NCI-H524 treated with DMSO at 0.1 percent for 48 hours (cell line): ENCODE measurements at places on chromosomes 1 and 21.

DNA sequence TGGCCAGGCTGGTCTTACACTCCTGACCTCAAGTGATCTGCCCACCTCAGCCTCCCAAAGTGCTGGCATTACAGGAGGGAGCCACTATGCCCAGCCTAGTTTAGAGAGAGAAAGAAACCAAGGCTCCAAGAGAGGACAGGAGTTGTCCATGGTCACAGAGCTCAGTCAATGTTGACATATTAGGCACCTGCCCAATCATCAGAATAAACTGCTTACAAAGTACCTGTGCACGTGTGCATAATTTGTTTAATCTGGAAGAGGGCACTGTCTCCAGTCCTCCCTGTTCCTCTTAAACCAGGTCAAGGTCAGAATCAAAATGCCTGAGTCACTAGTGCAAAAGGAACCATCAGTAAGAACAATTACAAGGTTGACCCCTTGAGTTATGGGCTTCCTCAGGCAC lies 20.3 kb upstream of the MPZL1 start:
- DNase-seq, result no peak

- no peak for DNase-seq
Measured at GRCh38 chr21:39531840-39532239, 80.1 kb downstream of the SH3BGR start.

GRCh38 chr21:36980280-36981048 lies 14.0 kb upstream of the HLCS start:
- no peak for DNase-seq

DNA sequence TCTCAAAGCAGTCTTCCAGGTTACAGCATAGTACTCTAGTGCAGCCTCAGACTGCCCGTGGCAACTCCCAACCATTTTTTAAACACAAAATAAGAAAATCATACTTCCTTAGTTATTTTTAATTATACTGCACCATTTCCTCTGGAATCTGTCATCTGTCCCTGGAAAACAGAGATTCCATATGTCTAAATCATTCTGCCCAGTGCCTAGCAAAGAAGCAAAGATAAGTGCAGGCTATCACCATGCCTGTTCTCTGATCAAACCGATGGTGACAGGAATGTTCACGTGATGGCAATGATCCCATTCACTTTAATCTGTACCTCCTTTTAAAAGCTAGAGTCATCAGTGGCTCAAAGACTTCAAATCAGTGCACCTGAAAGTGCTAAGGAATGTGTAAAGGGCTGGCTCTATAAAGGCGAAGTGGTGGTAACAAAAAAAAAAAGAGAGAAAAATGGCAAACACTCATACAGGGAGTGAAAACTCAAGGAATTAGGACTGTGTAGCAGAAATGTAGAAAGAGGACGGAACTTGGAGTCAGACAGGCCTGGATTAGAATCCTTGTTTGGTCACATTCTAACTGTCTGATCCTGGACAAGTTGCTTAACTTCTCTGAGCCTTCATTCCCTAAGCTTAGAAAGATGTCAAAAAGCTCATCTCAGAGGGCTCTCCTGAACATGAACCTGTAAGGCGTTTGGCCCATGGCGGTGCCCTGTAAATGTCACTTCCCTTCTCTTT lies 9.9 kb upstream of the CCN1 start:
- DNase-seq, result no peak

- no peak for DNase-seq
Measured at GRCh38 chr1:231240883-231241735, at the start of gene GNPAT. Gene GNPAT, plus strand, starts transcription at chr1:231241212. Its CDS starts 167 bp downstream, at chr1:231241379.

DNA sequence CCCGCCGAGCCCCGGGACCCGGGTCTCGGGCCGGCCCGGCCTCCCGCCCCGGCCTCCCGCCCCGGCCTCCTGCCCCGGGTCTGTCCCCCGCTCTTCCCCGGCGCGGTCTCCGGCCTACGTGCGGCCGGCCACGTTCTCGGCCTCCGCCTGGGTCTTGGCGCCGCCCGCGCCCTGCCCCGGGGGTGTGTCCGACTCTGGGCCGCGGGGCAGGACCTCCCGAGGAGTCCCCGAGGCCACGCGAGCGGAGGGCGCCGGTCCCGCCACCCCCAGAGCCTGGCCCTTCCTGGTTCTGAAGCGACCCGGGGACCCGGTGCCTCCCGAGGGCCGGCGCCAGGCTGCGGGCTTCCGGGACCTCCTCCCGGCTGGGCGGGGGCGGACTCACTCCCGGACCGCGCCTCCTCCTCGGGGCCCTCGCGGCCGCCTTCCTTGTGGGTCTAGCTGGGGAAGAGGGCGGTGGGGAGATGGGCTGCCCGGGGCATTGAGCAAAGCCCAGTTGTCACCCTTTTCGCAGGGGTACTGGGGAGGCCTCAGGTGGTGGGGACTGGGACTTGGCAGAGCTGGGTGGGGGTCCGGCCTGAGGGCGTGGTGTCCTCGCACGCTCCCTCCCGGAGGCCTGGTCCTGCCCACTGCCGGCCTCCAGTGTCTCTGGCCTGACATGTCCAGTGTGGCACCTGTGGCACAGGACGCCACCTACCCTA lies 558 bp downstream of the PFKL start:
- no peak for DNase-seq

- DNase-seq, result no peak
Measured at GRCh38 chr1:10225573-10225972, 15.2 kb downstream of the KIF1B start.

DNA sequence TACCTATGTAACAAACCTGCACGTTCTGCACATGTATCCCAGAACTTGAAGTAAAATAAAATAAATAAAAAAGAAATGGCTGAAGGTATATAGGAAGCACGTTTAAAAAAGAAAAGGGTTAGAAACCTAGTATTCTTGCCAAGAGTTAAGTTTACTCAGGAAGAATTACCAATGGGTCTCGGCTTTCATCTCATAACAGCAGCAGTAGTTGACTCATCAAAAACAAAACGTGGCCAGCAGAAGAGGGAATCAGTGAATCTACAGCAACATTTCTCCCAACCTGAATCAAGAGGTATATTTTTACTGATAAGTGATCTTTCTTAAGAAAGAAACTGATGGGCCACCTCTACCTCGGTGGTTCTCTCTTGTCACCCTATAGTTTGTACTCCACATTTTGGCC lies 340.3 kb downstream of the BRINP2 start:
- DNase-seq, result no peak

DNA sequence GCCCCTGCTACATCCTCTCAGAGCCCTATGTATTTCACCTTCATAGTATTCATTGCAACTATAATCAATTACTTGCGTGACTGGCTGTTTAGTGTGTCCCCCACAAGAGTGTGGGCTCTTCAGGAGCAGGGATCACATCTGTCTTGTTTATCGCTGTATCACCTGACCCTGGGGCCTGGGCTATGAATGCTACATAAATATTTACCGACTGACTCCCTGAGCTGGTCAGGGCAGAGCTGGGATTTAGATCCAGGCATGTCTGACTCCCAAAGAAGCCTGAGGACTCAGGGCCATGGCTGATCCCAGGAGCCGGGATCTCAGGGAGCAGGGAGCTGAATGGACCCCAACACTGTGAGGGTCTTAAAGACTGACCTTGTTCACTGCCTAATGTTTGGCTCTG lies 49.7 kb downstream of the AHDC1 start:
- no peak for DNase-seq

GRCh38 chr21:32336711-32337110 lies 38.1 kb downstream of the MRAP start:
- DNase-seq, result peak; percentile 45

GRCh38 chr1:214552174-214552608 lies 789 bp upstream of the PTPN14 start:
- DNase-seq, result no peak

DNA sequence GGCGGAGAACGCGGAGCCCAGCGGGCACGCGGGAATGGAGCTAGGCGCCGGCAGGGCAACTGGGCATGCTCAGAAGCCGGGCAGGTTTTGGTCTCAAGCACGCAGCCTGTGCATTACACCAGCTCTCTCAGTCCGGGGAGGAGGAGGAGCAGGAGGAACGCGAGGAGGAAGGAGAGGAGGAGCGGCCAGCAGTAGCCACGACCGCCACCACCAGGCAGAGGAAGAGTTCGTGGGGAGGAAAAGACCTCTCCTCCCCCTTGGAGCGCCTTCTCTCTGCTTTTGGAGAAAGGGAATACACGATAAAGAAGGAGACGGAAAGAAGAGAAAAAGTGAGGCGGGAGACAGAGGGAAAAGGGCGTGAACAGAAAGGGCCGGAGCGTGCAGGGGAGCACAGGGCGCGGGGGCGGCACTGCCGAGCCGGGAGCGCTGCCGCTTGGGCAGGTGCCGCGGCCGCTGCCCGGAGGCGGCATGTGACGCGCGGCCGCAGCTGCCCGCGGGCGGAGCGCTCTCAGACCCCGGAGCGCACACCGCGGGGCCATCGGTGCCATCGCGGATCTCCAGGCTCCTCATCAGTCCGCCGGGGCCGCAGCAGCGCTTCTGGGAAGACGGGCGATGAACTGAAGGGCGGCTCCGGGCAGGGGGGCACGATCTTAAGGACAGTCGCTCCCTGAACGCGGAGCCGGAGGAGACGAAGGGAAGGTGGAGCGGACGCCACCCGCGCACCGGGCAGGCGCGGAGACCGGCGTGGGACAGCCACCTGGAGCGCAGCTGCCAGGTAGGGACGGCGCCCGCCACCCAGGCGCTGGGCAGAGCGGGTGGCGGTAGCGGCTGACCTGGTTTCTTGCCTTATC lies at the start of gene CHRM3:
CHRM3 (plus strand) TSS at position 116 of the 851 bp plus-strand sequence. CDS start 520,884 bp downstream, outside the sequence.
- DNase-seq, result no peak

DNA sequence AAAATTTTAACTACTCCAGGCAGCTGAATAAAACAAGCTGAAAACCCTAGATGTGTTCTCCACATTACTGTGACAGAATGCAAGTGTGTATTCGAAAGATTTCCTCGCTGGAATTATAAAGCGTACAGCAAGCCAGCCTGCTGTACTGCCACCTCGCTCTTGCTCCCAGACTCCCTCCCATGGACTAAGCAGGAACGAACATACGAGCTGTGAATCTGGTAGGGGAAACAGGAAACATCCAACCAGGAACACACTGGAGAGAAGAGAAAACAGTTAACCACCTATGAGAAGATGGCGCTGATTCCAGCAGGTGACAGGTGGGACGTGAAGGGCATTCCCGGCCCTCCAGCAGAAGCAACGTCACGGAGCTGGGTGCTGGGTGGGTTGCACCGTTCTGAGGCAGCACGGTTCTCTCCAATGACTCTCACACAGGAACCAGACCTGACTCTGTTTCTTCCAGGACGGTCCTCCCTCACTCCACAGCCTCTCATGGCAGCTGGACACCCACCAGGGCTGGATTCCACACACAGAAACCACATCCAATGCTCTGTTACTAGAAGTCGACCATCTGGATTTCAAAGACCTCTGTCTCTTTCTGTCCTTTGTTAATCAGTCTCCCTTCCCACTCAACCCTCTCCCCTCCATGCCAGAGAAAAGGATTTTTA lies 219.2 kb downstream of the RERE start:
- DNase-seq, result no peak

DNA sequence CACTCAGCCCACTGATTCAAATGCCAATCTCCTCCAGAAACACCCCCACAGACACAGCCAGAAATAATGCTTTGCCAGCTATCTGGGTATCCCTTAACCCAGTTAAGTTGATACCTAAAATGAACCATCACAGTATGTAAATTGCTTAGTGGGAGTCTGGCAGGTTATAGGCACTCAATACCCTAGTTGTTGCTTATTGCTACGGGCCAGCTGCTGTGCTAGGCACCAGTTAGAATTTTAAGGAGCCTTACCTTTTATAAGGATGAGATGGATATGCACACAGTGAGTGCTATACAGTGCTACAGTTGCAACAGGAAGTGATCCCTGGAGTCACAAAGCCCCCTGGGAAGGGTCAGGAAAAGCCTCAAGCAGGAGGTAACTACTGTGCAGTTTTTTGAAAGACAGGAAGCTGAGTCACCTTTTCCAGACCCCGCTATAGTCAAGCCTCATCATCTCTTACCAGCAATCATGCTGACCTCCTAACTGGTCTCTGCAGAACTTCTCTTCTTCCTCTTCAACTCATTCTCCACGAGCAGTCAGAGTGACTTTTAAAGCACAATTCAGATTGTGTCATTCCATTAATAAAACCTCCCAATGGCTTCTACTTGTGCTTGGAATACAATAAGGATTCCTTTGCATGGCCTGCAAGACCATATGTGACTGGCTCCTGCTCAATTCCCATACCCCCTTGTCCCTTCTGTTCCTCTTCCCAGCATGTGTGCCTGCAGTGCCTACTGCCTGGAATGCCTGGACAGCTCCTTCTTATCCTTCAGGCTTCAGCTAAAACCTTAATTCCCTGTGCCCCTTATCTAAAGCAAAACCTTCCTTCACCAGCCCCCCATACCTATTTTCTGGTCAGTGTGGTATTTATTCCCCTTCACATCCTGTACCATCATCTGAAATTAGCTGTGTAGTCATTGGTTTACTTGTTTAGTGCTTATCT lies 10.4 kb upstream of the TLR5 start:
- DNase-seq, result no peak

DNA sequence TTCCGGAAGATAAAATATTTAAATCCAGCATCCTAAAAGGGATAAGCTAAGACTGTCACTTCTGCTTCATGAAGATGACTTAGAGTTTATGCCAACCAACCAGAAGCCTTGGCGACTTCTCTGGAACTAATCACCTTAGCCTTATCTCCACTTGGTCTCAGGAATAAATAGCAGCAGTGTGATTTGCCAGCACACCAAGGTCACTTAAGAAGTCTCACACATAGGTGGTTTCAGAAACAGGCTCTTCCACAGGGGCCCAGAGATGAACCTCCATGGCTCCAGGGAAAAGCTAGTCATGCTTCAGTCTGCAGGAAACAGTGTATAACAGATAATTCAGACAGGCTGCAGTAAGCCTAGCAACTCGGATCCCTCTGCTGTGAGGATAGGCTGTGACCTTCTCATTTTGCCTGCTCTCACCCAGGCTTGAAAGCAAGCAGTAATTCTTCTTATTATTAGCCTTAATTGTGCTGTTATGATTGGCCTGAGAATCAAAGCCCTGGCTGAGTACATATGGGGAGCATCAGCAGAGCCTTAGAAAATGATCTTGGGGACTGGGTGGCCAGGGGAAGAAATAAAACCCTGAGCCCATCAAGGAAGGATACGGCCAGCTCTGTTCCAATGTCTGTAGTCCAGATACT lies 84.7 kb downstream of the WLS start:
- no peak for DNase-seq

DNA sequence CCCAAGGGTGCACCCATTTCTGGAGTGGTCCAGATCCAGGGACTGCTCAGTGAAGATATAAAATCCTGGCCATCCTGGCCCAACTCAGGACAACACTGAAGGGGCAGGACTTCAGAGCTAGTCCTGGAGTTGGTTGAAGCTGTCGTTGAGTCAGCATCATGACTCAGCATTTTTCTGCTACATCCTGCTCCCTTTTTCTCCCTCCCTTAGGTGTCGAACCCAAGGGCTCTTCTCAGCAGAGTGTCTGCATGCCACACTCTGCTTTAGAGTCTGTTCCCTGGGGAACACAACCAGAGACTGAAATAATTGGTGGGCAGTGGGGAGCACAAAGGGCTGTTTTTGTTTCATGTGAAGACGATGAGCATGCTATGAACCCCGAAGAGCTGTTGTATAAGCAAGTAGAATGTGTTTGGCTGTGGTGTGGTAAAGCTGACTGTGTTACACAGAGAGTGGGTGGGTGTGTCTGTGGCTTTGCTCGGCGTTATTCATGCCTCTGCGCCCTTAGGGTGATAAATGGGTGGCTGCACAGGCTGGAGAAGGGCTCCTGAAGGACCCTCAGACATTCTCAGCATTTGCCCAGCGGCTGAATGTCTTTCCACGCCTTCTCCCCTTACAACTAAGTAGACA lies 167.2 kb downstream of the CYYR1 start:
- no peak for DNase-seq

- DNase-seq, result no peak
Measured at GRCh38 chr21:16186742-16187141, 457.0 kb downstream of the USP25 start.

GRCh38 chr1:220176540-220176939 lies 82.6 kb downstream of the IARS2 start:
- DNase-seq, result no peak

GRCh38 chr1:218164930-218165700 lies 120.0 kb upstream of the RRP15 start:
- no peak for DNase-seq
